A172 (cell line): ENCODE measurements at places on chromosomes 7 and 10. TPM values are rescaled to one million over a fixed set of nuclear protein-coding genes. Genes with fewer than 3 reads are reported as not detected.

- DNase-seq = no peak
Measured at GRCh38 chr7:39721345-39721744, 98.0 kb downstream of the RALA start.

GRCh38 chr7:79828866-79829265 is 305.8 kb upstream of the GNAI1 start:
- no peak for DNase-seq

DNA sequence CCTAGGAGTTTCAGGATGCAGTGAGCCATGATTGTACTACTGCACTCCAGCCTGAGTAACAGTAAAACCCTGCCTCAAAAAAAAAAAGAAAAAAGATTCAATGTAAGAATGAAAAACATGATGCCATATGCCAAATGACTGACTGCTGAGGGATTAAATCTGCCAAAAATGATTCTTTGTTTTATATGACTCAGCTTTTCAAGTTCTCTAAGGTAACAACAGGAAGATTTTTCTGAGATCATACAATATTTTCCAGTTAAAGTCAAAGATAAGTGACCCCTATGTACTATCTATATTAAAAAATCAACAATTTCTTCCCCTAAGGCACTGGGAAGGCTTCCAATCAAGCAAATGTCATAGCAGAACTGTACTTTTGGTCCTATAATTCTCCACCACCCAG is 271.2 kb upstream of the IMMP2L start:
- DNase-seq = no peak

Gene PRRT4
- total RNA-seq = 0.10 and 1.6 TPM in 2 replicates

Gene GALNT17
- not detected in 2 replicates for total RNA-seq
